ENCODE measurements at places on chromosomes 1 and 21.

- no peak for DNase-seq
Observed at GRCh38 chr1:220420726-220421125, 107.2 kb upstream of the MARK1 start.

DNA sequence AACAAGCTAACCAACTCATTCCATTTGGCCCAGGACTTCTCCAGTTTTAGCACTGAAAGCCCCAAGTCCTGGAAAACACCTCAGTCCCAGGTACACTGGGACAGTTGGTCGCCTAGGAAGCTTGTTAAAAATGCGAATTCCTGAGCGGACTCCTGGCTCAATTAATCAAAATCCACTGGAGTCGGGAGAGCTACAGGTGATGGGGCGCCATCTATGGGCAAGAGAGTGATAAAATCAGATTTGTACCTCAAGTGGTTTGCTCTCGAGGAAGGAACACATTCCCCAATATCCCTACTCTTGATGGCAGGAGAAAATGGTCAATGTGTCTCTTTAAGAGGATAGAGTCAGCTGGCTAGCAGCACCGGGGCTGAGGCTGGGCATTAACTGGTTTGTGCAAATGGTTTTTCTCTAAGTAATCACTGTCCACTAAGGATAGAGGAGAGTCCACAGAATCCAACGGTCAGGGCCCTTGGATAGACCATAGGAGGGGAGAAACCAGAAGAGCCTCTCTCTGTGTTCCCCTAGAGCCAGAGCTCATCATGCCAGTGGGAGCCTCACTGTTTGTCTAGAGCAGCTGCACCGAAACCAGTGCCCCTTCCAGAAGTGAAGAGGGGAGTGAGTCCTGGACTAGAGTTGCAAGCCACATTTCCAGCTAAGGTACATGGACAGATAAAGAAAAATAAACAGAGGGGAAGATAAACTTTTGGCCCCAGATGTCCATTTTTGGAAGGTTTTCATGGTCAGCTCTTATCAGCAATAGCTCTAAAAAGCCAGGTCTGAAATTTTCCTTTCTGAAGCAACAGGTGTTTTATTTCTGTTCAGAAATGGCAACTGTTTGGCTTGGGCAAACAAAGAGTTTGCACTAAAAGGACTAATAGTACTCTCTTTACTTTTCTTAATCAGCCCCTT is 148.5 kb downstream of the TENT5C start:
- DNase-seq = peak; percentile 59

DNA sequence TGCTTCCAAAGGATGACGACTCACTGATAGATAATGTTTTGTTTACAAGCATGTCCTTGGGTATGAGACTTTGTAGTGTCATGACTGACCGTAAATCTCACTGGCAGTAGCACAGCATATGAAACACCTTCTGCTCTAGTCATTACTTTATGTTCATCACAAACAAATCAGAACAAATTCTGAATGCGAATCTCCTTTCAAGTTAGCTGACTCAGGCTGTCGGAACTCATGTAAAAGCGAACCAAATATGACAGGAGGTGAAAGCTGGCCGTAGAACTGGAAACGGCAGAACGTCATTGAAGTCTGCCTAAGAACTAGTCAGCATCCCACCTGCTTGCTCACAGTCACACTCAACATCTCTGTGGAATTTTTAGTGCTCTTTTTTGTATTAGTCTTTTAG is 143.9 kb downstream of the RGS7 start:
- DNase-seq = no peak

DNA sequence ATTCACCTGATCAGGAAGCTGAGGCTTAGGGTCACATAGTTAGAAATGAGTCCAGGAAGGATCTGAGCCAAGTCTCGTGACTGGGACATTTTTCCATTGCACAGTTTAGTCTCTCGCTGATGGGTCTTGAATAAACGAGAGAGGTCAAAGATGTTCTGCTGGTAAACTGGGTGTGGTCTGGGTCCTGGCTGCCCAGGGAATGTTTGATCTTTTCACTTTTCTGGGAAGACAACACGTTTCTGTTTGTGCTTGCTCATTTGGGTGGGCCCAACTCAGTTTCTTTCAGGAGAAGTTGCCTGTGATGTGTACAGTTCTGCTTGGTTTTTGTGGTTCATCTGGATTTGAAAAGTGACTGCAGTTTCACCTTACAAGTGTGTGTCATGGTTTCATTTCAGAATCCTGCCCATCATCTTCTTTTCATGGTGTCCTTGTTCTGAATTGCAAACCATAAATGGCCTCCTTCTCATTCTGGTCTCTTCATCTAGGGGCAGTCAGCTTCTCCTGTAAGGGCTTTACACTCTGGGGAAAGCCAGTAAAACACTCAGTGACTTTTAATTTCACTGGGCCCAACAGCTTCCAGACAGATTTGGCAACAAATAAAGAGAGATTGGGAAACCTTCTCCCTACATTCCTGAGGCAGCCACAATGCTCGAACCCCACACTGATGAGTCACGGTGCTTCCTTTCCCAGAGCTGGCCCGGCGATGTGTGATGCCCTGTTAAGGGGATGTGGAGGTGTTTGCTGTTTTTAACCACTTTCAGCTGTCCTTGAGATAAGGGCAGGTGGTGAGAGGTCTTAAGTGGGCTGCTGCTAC is 7.2 kb upstream of the TACSTD2 start:
- peak; percentile 12 for DNase-seq

- DNase-seq = no peak
Observed at GRCh38 chr1:4599951-4600481, 54.4 kb upstream of the AJAP1 start.

GRCh38 chr1:89588480-89588879 is 44.4 kb upstream of the LRRC8C start:
- DNase-seq = no peak

- no peak for DNase-seq
Observed at GRCh38 chr1:18721041-18721440, 90.4 kb downstream of the PAX7 start.

- no peak for DNase-seq
Observed at GRCh38 chr1:201501812-201502510, 5.0 kb downstream of the CSRP1 start.

- no peak for DNase-seq
Observed at GRCh38 chr1:184608581-184608980, 146.1 kb downstream of the EDEM3 start.

- no peak for DNase-seq
Observed at GRCh38 chr21:30719401-30719800, 824 bp upstream of the KRTAP21-3 start.
